ENCODE measurements at places on chromosomes 13 and 19. TPM values are rescaled to one million over a fixed set of nuclear protein-coding genes. Genes with fewer than 3 reads are reported as not detected.

- DNase-seq: no peak
These were observed 44.3 kb downstream of the SERP2 start for GRCh38 chr13:44417876-44418275.

- no peak for DNase-seq
These were observed 389.3 kb downstream of the FGF14 start for GRCh38 chr13:102012299-102013293.

- DNase-seq: no peak
These were observed 533 bp downstream of the ZNF544 start for GRCh38 chr19:58229255-58229639.

GRCh38 chr19:35332817-35333216, 3.8 kb downstream of the CD22 start:
- no peak for DNase-seq

GRCh38 chr19:32201636-32202051, 143.8 kb upstream of the ZNF507 start:
- DNase-seq: no peak

DNA sequence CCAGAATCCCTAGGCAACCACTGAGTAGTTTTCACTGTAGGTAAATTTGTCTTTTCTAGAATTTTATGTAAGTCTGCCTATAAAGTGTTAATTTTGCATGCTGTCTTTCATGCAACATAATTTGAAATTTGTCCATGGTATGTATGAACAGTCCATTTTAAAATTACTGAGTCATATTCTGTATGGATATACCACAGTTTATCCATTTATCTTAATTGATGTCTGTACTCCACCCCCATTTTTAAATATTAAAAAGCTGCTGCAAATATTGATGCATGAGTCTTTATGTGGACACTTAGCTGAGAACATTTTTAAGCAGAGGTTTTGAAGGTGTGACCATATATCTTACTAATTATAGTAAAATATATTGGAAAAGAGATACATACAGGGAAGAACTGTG, 9.0 kb downstream of the ZNF134 start:
- DNase-seq: no peak

- DNase-seq: no peak
These were observed 11.0 kb upstream of the ZNF792 start for GRCh38 chr19:34975056-34975455.

The ATXN8OS gene
- polyA plus RNA-seq: 0.27 TPM

The GAMT gene
- 44.1 TPM for polyA plus RNA-seq

The PSG1 gene
- 0.08 TPM for polyA plus RNA-seq

The RASL11A gene
- polyA plus RNA-seq: 35.9 TPM

The CYP4F3 gene
- polyA plus RNA-seq: 1.3 TPM

The CELF5 gene
- 1.2 TPM for polyA plus RNA-seq

The RFPL4AL1 gene
- polyA plus RNA-seq: not detected
